ENCODE measurements at places on chromosomes 6 and 20.

DNA sequence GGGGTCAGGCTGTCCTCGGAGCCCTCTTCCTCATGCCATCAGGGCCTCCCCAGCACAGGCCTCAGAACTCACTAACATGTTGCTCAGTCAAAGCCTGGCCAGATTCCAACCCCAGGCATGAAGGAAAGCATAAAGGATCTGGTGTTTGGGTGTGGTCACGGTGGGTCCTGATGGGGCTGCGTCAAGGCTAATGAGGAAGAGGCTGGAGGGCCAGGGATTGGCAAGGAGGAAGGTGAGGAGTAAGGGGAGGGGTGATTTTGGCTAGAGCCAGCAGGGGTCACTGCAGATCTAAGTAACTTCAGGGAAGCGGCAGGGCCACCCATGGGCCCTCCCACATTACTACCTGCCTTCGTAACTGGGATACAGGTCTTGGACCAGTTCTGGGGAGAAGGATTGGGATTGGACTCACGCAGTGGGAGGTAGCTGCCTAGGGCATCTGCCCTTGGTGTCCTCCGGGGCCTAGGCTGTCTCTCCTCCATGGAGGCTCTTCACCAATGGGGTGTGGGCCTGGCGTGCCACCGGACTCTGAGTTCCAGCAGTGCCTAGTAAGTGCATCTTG, 36.2 kb upstream of the MRPS18A start:
- DNase-seq: peak; percentile 56

DNA sequence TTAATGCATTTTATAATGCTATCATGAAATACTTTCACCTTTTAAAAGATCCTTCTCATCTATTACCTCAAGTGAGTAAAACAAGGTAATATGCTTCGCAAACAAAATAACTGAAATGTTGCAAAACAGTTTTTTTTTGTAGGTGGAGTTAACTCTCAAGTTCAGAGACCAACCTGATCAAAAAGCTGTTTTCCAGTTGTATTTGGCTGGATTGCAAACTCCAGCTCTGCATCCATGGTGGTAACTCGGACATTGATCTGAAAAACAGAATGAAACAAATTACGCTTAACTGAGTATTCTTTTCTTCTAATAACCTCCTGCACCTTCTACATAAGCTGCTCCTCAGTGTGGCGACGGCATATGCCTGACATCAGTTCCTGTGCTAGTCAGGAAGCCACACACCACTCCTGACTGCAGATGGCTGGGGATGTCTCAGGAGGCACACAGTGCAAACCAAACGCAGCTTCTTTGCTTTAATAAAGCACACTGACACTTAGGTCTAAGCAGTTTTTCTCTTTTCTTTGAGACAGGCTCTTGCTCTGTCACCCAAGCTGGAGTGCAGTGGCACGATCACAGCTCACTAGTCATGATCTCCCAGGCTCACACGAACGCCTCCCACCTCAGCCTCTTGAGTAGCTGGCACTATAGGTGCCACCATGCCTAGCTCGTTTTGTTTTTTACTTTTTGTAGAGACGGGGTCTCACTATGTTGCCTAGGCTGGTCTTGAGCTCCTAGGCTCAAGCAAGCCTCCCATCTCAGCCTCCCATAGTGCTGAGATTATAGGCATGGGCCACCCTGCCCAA, 29.9 kb downstream of the EZR start:
- DNase-seq: no peak

GRCh38 chr6:37285861-37286311, 27.9 kb upstream of the TMEM217 start:
- DNase-seq: no peak

- DNase-seq: no peak
Observed at GRCh38 chr6:95698271-95698670, 120.9 kb downstream of the MANEA start.

- no peak for DNase-seq
Observed at GRCh38 chr6:133301835-133302234, 60.7 kb downstream of the EYA4 start.

- DNase-seq: no peak
Observed at GRCh38 chr20:39429726-39430125, 467.6 kb downstream of the DHX35 start.

- DNase-seq: no peak
Observed at GRCh38 chr6:8218861-8219260, 116.5 kb upstream of the EEF1E1 start.

- no peak for DNase-seq
Observed at GRCh38 chr20:63215101-63216040, 560 bp downstream of the YTHDF1 start.

DNA sequence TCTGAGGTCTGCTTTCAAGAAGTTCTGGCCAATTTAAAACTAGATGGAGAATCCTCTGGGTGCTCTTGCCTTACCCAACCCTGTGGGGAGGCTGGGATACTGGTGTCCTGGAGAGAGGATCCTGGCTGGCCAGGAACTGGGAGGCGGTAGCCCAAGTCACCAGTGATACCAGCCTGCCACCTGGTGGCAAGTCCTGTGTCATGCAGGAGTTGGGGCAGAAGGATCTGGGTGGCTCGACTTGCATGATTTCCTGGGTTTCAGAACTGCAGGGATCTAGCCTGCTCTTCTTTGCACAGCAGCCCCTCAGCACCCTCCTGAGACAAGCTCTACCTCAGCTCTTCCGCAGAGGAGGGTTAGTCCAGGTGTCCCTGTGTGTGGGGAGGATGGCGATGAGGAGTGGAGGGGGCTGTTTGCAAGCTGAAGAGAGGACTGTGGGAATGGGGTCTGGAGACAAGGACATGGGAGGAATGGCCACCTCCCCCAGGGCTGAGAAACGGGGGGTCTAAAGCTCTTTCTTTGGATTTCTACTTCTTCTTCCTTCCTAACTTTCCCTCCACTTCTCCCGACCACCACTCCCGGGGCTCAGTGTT, 4.2 kb downstream of the KCNK17 start:
- peak; percentile 74 for DNase-seq

DNA sequence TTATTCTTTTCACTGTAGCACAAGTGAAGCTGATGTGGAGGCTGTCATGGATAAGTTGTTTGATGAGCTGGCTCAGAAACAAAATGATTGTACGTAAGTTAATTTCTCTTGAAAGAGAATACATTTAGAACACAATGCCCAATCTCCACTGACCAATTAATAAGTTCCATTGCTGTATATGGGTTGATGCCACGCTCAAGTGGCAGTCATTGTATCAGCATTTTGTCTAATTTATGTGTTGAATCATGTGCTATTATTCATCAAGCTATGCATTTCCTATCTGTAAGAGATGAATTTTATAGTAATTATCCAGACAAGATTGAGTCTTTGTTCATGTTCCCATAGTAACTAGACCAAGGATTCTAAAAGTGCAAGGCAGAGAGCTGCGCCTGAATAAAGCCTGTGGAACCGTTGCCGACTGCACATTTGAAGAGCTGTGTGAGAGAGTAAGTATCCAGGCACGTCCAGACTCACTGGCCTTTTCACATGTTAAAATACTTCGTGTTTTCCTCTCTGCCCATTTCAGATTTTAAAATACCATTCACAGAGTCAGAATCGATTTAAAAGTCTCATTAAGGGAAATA, 83.8 kb upstream of the FOXO3 start:
- no peak for DNase-seq

DNA sequence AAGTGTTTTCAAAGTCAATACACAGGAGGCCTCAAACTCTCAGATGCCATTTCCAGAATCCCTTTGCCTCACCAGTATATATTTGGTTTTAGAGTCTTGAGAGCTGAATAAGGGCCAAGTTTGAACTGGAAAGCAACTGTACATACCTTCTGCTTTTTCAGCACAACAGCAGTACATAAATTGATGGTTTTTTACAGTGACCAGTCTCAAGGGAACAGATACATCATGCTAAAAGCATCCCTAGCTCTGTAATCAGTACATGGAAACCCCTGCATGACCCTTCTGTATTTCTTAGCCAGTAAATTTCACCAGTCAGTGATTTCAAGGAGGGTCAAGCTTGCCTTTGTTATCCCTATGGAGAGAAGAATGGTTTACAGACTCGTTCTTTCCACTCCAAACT, 40.6 kb upstream of the ECHDC1 start:
- no peak for DNase-seq

- no peak for DNase-seq
Observed at GRCh38 chr6:124148236-124148957, 344.7 kb downstream of the NKAIN2 start.

- DNase-seq: no peak
Observed at GRCh38 chr6:50993941-50994720, 175.5 kb downstream of the TFAP2B start.

Measured in right forelimb (tissue), 1 donor.